ENCODE measurements at places on chromosomes 5 and 9.

DNA sequence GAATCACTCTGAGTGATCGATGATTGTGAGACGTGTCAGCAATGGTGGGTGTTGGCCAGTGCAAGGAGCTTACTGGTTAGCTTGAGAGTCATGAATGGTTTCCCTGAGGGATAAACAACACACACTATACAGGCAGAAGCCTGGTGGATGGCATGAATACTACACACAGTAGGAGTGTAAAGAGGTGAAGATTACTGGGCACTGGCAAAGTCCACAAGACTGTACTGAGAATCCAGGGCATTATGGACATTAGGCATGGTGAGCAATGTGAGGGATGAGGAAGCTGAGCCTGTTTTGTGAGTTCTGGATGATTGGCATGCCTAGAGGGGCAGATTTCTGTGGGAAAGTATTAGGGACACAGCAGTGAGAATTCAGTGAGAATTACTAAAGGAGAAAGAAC is 71.3 kb downstream of the KDM4C start:
- DNase-seq, result no peak

- peak; percentile 6 for DNase-seq
Measured at GRCh38 chr5:73947906-73948640, 322.1 kb downstream of the ARHGEF28 start.

- DNase-seq, result no peak
Measured at GRCh38 chr9:86238861-86239770, 20.3 kb downstream of the C9orf153 start.

GRCh38 chr5:123814801-123815470 is 303.0 kb downstream of the CSNK1G3 start:
- no peak for DNase-seq

DNA sequence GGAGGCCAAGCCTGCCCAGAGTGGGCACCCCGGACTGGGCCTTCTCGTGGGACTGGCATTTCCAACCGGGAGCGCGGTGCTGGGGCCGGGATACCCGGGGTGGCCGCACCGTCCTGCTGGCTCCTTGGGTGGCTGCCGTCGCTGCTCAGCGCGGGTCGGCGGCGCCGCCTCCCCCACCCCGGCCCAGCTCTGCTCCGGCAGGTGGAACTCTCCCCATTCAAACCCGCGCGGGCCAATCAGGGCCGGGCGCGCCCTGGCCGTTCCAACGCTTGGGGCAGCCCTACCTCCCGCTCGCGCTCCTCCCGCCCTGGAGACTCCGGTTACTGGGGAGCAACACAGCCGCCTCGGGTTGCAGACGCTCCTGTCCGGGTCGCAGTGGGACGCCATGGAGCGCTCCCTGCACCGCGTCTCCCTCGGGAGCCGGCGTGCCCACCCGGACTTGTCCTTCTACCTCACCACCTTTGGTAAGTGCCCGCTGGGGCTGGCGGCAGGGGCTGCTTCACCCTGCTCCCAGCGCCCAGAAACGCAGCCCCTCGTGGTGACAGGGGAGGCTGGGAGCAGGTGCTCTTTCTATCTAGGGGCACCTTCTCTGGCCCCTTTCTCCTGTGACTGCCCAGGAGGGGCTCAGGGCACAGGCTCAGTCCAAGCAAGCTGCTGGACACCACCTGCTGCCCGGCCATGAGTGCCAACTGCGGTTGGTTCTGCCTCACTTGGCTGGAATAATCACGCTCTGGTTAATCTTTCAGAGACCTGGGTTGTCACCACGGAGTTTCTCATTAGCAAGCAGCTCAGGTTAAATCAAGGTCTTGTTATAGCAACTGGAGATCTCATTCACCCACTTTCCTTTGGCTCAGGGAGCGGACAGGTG is at the start of gene RGS3:
RGS3 (plus strand) TSS at position 310 of the 868 bp plus-strand sequence; CDS start at position 386, 76 bp downstream.
- DNase-seq, result peak; percentile 89

- DNase-seq, result no peak
Measured at GRCh38 chr5:140611020-140611521, 21.9 kb downstream of the CD14 start.

DNA sequence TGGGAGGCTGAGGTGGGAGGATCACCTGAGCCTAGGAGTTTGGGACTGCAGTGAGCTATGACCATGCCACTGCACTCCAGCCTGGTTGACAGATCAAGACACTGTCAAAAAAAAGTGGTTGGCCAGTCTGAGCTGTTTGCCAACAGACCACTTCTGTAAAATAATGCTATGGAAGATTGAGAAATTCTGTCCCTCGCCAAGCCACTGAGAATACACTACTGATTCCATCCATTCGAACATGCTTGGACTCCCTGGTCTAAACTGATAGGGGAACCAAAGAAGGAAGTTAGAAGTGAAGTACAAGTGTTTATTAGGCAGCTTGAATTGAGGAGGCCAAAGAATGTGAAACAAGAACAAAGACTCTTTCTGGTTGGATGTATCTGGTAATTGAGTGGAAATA is 27.2 kb downstream of the ENC1 start:
- DNase-seq, result no peak

GRCh38 chr9:135533674-135534073 is 12.3 kb upstream of the OBP2A start:
- DNase-seq, result no peak

GRCh38 chr9:108924466-108924865 is 9.5 kb downstream of the ELP1 start:
- DNase-seq, result no peak

- no peak for DNase-seq
Measured at GRCh38 chr5:92364986-92365550, 982.0 kb upstream of the ARRDC3 start.
